Fibroblast of skin of left biceps (primary cell): ENCODE measurements at places on chromosomes 6 and 20.

DNA sequence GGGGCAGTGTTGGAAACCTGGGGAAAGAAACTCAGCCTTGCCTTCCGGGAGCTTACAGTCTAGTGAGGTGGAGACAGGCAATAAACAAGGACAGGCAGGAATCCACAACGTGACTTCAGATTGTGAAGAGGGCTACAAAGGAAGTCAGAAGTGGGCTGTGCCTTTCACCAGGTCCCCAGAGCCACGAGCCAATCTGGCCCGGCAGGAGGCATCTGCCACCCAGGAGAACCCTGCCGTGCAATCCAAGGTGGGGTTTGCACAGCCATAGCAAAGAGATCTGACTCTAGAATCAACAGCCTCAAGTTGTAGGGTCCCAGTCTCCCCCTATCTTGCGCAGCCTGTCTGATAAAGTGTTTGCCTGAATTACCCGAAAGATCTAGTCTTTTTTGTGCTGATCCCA lies 5.5 kb downstream of the SLC32A1 start:
- no peak for DNase-seq

DNA sequence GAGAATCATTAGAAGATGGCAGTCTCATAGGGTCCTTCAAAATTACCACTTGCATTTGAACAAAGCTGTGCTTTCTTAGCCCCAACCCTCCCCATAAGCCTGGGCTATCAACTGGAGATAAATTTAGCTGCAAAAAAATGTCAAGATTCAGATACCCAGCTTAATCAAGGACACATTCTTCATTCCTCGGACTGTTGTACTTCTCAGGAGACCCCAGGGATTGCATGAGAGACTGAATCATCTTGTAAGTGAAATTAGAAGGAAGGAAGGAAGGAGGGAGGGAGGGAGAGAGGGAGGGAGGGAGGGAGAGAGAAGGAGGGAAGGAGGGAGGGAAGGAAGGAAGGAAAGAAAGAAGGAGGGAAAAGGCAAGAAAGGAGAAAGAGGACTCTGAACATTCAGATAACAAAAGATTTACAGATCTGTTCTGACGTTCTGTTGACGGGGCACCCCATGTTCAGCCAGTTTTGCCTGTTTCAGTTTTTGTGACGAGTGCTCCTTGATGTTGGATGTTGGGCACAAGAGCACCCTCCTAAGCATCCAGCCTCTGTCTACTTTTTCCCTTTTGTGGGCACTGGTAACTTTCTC lies 498.7 kb downstream of the PREX1 start:
- DNase-seq = peak; percentile 30

DNA sequence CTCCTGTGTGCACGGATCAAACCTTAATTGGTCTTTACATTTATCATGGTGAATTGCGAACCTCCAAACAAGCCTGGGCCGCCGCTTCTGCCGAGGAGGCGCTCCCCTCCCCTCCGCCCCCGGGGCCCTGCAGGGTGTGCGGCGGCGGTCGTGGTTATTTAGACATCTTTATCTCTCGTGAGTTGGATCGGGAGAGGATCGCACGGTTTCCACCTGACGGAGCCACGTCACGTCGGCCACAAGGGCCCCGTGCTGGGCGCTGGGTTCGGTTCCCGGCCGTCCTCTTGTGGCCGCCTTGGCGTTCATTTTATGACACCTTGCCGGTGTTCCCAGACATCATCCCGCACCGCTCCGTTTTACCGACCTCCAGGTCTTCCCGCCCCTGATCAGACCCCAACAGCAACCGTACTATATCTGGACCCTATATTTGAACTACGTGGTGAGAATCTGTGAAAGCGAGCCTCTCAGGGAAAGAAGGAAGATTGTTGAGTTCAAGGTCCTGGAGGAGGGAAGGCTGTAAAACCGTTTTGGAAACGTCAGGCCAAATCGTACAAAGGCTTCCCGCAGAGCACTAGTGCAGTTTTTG lies 1.3 kb upstream of the CNR1 start:
- DNase-seq = no peak

GRCh38 chr20:35953387-35954199 lies 709 bp downstream of the SCAND1 start:
- DNase-seq = no peak

- DNase-seq = peak; percentile 62
Observed at GRCh38 chr6:136669299-136669699, 119.1 kb upstream of the MAP7 start.

- peak; percentile 19 for DNase-seq
Observed at GRCh38 chr6:153167907-153168306, 36.8 kb upstream of the RGS17 start.

- DNase-seq = no peak
Observed at GRCh38 chr6:112033791-112034615, 19.9 kb upstream of the CCN6 start.

- no peak for DNase-seq
Observed at GRCh38 chr6:82217018-82217586, 30.4 kb downstream of the IBTK start.

GRCh38 chr6:132742495-132742894 lies 15.2 kb downstream of the VNN2 start:
- DNase-seq = no peak

DNA sequence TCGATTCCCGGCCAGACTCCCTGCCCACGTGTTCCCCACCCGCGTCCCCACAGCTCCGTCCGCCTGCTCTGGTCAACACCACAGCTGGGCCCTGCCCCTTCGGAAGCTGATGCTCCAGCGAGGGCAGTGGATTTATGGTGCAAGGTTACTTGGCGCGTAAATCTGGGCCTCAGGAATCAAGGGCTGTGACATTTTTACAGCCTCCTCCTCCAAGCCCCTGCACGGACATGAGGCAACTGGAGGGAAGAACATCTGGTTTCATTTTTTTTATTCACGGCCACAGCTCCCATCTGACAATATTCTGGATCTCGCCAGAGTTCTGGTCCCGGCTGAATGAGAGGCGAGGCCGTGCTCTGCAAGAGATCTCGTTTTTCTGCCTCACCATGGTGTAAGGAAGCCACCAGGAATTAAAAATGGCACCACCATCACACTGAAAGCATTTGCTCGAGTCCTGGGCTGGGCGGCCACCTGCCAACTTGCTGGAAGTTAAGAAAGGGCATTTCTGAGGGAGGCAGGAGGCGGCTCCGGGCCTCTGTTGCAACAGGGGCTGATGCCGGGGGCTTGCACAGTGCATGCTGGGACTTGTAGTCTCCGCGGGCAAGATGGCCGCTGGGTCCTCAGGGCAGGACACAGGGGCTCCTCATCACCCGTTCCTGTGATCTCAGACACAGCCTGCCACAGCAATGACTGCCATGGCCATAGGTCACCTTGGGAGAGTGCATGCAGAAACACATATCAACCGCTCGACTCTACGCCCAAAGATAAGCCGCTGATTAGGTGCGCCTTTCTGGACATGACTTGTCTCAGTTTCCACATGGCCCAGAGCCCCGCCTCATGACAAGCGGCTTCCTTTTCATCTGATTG lies 148.5 kb downstream of the LY86 start:
- no peak for DNase-seq

- no peak for DNase-seq
Observed at GRCh38 chr6:3398165-3398562, 58.7 kb downstream of the SLC22A23 start.

DNA sequence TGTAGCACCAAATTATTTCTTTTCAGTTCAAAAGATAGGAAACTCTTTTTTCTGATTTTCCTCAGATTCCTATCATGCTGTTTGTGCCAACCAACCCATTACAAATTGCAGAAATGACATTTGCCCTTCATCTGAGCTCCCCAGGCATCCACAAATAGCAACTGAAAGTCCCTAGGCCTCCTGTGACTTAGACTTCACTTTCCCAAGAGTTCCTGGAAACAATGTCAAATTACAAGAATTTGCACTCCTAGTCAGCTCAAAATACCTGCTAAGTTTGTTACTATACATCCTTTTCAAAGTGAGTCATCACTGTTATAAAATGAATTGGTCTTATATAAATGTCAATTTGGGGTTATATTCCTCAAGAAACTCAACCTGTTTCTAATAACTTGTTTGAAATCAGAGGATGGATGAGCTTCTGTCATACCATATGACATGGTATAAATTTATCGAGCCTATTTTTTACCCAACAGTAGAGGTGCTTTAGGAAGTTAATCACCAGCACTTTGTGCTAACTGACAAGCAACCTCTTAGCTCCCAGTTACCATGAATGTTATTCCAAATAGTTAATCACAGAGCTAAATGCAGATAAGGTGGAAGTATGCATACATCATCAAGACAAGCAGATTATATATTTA lies 256.5 kb downstream of the HACE1 start:
- no peak for DNase-seq

DNA sequence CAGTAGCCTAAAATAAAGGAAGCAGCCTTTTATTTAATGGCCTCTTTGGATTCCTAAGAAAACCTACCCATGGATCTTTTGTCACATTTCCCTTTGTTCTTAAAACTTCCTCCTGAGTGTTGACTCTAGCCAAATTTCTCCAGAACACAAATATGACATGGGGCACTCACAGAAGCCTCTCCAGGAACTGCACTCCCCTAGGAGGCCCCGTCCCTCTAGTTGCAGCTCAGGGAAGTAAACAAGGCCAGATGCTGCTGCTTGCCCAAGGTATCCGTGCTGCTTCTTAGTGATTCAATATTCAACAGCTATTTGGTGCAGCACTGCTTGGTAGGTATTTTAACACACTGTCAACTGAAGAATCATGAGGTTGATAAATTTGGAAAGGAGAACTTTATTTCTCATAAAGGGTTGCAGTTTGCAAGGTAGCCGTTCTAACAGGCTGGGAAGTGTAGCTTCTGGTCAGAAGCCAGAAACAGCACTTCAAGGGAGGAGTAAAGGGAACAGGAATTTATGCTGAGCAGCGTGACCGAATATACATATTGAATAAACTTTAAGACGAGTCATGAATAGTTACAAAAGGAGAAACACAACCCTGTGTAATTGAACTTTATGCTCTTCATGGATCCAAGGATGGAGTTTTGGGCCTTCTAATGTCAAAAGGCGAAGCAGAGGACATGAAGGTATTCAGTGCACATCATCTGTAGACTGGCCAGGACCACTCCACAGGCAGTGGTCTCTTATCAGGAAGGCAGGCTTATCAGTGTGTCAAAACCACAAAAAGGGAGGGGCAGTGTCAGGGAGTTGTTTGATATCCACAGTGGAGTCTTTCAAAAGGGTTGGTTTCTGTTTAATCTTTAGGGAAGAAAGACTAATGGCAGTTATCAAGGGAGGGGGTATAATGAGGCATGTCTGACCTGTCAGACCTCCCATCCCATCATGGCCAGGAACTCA lies 63.3 kb downstream of the CD24 start:
- DNase-seq = no peak

DNA sequence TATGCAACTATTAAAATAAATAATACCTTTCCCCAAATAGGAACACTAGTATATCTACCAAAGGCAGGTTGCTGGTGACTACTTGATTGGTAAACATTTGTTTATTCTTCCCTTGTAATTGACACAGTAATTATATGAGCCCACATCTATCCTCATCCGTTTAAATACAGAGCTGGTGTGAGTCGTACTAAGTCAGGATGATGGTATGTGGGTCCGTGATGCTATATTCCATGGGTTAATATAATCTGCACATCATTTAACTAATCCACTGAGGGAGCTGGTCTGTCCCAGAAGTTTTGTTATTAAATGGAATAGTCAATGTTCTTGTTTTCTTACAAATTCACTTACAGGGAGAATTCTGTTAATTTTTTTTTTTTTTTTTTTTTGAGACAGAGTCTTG lies 164.0 kb upstream of the AGPAT4 start:
- DNase-seq = no peak

DNA sequence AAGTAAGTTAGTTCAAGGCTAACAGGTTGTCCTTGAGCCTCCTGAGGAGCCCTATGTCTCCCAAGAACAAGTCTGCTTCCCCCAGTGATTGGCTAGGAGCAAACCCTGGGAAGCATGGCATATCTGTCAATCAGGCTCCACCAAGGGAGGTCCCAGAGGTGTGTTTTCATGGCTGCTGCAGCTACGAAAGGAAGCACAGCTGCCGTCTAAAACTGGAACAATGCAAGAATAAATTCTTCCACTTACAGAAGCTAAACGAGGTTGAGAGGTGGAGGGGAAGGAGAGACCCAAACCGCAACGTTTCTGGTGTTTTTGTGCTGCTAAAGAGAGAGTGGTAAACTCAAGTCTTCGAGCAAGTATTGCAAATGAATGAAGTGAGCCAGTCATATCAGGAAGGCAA lies 4.9 kb upstream of the PTGIS start:
- DNase-seq = no peak

GRCh38 chr6:113978084-113978675 lies 7.2 kb upstream of the HDAC2 start:
- no peak for DNase-seq

DNA sequence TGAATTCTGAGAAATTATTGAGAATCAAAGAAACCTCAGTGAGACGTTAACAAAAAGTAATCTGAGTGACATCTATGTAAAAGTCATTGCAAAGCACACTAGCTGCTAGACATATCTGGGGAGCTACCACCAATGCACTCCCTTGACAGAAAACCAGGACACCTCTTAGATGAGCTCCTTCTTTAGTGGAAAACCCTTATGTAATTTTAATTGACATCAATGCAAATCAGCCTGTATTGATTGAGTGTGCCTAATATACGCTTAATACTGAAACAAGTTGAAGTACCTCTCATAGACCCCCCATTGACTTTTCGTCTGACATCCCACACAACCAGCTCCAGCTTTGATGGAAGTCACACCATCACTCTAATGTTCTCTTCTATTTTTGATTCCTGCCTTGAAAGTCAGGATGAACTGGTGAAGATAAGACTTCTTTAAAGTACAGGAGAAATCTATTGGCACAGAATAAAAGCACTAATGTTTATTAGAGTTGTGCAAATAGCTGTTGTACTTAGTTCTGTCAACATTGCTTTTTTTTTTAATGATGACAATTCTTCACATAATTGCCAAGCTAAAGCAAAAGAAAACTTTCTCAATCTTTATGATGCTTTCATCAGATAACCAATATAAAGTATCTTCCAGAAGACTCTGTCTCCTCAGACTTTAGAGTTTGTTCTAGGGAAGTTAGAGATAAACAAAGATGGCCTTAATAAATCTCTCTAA lies 98.0 kb upstream of the FAM8A1 start:
- DNase-seq = no peak

GRCh38 chr6:20688710-20689500 lies 154.6 kb downstream of the CDKAL1 start:
- no peak for DNase-seq

DNA sequence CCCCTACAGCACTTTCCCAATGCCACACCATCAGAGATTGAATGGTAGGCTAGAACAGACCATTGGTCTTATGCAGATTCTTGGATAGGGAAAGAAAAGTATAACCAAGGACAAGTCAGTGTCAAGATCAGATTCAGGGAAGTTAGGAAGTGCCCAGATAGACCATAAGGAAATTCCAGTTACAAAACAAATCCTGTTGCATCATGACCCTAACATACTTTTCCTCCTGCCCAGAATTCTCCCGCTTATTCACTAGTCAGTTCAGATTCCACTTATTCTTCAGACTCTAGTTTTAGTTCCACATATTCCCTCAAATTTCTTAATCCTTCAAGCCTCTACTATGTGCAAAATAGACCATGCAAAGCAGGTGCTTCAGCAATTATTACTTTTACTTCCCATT lies 20.7 kb downstream of the METTL24 start:
- no peak for DNase-seq

DNA sequence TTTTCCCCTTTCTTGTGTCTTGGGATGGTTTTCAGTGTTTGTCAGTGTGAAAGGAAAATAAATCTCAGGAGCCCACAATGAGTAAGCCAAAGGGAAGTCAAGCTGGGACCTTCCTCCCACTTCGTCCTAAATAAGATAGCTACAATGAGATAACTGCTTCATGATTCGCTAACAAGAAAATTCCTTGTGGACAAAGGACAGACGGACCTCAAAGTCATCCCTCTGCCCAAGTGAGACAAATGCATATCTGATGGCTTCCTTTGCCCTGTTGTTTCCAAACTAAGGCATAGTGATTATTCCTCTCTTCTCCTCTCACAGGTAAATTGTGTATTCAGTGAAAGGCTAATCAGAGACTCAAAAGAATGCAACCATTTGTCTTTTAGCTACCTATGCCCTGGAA lies 26.1 kb upstream of the ADTRP start:
- DNase-seq = no peak
